ENCODE measurements at places on chromosomes 5 and 9.

GRCh38 chr5:180201051-180201987 lies 7.7 kb downstream of the RASGEF1C start:
- peak; percentile 37 for DNase-seq

DNA sequence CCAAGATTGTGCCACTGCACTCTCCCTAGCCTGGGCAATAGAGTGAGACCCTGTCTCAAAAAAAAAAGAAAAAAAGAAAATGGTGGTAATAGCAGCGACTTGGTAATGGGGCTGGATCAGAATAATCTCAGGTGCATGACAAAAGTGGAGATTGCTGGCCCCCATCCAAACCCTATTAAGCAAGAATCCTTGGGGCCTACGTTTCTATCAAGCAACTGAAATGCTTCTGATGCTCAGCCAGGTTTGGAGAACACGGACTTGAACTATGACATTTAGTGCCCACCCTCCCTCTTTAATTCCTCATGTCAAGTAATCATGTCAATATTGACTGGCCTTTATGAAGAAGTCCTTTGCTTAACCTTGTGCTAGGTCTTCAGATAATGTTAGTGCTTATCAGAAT lies 6.6 kb downstream of the C5orf52 start:
- DNase-seq: no peak

GRCh38 chr5:72815580-72816283 lies 729 bp upstream of the TNPO1 start:
- DNase-seq: peak; percentile 43

DNA sequence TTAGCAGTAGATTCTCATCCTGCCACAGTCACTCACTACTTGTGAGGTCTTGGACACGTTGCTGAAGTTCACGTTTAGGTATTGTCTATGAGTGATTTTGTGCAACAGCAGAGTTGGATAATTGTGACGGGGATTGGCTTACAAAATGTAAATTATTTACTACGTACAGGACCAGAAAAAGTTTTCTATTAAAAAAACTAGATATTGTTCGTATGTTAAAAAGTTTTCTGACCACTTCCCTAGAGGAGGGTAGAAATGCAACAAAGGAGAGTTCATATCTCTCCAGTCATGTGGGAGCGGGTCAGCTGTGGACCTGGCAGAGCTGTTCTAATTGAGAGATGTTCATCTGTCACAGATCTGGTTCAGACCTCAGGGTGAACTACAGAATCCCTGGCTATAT lies 976.1 kb upstream of the NUDT12 start:
- DNase-seq: no peak

DNA sequence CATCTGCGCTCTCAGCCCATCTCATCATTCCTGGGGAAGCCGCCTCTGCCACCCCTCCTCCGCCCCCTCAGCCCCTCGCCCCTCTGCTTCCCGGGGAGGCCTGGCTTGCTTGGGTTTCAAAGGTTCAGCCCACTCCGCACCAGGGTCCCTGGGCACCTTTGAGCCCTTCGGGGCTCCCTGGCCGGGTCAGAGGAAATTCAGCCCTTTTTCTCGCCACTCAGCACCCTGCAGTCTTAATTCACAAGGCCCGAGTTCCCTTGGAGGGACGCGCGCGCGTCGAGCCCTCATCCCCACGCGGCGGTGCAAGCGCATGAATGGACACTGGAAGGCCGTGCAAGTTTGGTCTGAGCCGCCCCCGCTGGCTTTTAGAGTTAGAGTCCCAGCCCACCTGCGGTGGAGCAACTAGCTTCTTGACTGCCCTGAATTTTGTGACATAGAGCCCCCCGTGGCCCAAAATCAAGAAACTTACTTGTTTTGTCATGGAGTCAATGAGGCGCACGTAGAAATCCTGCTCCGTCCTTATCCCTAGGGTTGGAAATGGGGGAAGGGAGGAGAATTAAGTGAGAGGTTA lies 4.5 kb downstream of the EBF1 start:
- DNase-seq: no peak

Data from suppressor macrophage treated with lipopolysaccharide for 1 hour (primary cell).